ENCODE measurements at places on chromosomes 4 and X.

DNA sequence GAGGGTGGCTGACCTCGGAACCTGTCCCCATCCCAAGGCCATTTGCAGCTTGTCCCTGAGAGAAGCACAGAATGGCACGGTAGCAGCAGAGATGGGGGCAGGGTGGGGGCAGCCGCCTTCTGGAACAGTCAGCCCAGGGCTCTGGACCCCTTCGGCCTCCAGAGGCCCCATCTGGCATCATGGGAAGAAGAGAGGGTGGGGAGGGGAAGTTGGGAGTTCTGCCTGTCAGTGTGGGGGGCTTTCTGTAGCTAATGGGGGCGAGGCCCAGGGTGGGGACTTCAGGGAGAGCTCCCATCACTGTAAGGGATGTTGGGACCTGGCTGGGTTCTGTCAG lies 62.9 kb upstream of the ADRA2C start:
- DNase-seq, result no peak

DNA sequence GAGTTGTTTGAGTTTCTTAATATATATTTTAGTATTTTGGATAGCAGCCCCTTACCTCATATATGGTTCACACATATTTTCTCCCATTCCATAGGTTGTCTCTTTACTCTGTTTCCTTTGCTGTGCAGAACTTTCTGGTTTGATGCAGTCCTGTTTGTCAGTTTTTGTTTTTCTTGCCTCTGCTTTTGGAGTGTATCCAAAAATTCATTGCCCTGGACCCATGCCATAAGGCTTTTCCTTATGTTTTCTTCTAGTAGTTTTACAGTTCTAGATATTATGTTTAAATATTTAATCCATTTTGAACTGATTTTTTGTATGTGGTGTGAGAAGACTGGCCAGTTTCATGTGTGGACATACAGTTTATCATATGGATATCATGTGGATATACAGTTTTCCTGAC lies 58.5 kb upstream of the NUDT6 start:
- no peak for DNase-seq

DNA sequence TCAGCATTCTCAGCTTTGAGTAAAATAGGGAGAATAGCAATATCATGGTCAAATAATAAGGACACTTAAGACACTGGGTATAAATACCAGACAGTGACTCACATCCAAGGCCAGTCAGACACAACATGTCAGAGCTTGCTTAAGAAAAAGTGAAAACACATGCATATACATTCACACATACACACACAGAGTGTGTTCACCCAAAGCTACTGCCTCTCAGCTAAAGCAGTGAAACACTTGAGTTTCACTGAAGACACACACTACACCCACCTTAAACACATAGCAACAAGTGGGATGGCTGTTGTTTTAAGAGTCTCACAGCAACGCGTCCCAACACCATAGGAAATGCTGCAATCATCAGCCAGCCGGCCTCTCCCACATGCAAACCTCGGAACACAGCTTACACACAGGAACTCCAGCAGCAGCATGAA lies 14.4 kb downstream of the SHROOM4 start:
- DNase-seq, result no peak

- no peak for DNase-seq
Observed at GRCh38 chr4:133377286-133377685, 228.2 kb downstream of the PCDH10 start.

- DNase-seq, result no peak
Observed at GRCh38 chrX:15512401-15512965, 11.9 kb downstream of the BMX start.

DNA sequence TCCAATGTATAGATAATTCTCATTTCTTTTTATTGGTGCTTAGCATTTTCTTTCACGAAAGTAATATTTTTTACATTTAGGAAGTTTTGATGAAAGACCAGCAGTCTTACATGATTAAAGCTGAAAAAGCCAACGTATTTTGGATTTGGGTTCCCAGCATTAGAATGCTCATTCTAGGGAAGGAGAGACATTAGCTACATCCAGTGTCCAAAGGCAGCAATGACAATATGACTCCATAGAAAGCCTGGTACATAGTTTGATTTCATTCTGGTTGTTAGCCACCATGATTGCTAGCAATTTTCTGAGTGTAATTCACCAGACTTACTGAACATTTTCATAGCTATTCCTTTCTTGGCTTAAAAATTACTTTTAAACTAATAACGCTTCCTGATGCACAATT lies 1397.5 kb downstream of the PCDH7 start:
- DNase-seq, result no peak

DNA sequence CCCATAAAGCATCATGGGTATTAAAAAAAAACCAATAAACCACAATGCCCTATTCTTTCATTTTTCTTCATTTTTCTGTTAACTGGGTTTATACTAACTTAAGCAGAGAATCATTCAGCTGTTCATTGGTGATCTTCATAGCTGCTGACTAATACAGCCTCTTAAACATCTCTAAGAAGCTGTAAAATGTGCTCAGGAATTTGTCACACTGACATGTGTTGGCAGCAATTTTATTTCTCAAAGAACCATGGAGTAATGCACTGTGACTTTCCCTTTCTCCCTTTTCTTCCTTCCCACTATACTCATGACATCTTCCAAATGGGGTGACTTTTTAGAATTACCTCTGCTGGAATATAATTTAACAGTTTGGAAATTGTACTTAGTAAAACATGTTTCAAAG lies 315.4 kb downstream of the ANTXR2 start:
- DNase-seq, result no peak

All from NCI-H1436 treated with DMSO at 0.1 percent for 48 hours (cell line).